ENCODE measurements at places on chromosomes 11 and 22.

GRCh38 chr11:92511522-92512203, 287.0 kb downstream of the FAT3 start:
- no peak for DNase-seq

DNA sequence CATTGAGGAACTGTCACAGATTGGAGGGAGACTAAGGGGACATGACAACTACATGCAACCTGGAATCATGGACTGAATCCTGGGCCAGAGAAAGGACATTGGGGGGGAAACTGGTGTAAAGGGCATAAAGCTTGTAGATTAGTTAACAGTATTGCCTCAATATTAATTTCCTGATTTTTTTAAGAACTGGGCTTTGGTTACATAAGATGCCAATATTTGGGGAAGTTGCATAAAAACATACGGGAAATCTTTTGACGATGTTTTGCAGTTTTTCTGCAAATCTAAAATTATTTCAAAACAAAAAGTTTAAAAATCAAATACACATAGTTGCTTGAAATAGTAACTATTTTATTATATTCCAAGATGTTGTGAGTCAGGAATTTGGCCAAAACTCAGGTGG, 2.9 kb upstream of the FOLR3 start:
- DNase-seq, result no peak

- no peak for DNase-seq
Observed at GRCh38 chr22:17943533-17944249, 80.7 kb downstream of the MICAL3 start.

- no peak for DNase-seq
Observed at GRCh38 chr11:124079631-124080326, 35.5 kb upstream of the VWA5A start.

DNA sequence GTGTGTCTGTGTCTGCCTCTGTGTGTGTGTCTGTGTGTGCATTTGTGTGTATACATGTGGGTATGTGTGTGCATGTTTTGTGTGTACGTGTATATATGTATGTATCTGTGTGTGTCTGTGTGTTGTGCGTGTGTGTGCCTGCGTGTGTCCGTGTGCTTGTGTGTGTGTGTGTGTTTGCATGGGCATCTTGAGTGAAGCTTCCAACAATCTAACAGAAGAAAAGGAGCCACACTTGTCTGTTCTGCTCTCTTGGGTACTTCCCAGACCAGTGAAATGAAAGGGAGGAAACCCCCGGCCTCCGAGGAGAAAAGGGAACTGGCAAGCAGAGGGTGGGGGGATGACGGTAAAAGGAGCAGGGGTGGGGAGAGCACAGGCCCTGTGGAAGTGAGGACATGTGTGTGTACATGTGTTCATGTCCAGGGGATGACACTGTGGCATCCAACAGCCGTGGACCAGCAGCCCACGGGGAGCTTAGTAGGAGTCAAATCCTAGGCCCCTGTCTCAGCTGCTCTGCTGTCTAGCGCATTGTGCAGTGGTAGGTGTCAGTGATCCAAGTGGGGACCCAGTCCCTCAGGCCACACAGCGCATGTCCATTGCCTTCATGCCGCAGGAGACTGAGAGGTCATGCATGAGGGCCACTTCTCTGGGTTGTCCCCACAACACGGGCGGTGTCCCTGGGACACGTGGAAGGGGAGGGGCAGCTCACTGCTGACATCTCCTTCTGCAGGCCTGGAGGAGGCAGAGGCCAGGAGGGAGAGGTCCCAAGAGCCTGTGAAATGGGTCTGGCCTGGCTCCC, 8.1 kb downstream of the CSF2RB start:
- DNase-seq, result no peak

All from adipocyte (in vitro differentiated cells).